ENCODE measurements at places on chromosomes 2 and 18.

GRCh38 chr2:62806231-62806630 lies 100.7 kb downstream of the EHBP1 start:
- DNase-seq = no peak

DNA sequence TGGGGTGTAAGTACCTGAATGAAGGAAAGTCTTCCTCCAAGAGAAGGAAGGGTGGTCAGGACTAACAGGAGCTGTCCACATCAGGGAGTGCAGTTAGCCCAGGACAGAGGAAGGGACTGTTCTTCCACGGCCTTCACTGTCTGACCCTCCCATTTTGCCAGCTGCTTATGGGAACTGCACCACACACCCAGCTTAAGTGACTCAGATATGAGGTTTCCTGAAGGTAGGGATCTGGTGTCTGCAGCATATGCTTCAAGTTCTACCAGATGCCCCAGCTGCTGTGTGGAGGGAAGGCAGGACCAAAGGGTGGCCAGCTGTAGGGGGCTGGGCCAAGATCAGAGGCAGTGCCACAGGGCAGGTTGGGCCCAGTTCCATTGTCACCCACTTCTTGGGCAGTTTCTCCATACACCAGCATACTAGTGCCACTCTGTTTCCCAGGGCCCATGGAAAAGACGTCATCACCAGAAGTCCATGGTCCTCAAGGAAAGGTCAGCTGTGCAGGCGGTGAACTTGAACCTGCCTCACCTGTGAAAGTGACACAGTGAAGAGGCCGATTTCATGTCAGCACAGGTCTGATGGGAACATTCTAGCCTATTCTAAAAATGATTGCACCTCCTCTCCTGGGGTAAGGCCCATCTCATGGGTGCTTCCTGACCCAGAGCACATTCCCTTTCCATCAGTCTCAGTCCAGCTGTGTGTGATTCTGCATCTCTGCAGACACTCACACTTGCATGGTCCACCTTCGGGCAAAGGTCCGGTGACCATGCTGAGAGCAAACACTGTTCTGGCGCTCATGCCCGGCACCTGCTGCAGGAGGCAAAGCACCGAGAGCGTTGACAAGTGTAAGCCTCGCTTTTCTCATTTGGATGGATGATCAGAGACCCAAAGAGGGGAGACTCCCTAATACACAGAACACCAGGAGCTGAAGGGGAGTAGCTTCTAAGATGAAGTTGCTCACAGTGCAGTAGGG lies 68.0 kb downstream of the ACAA2 start:
- DNase-seq = no peak

GRCh38 chr2:173164396-173164795 lies 88.8 kb downstream of the MAP3K20 start:
- DNase-seq = no peak

GRCh38 chr2:119364798-119365197 lies 1.8 kb downstream of the C2orf76 start:
- DNase-seq = no peak

GRCh38 chr18:650428-650858 lies 7.0 kb upstream of the TYMS start:
- no peak for DNase-seq

DNA sequence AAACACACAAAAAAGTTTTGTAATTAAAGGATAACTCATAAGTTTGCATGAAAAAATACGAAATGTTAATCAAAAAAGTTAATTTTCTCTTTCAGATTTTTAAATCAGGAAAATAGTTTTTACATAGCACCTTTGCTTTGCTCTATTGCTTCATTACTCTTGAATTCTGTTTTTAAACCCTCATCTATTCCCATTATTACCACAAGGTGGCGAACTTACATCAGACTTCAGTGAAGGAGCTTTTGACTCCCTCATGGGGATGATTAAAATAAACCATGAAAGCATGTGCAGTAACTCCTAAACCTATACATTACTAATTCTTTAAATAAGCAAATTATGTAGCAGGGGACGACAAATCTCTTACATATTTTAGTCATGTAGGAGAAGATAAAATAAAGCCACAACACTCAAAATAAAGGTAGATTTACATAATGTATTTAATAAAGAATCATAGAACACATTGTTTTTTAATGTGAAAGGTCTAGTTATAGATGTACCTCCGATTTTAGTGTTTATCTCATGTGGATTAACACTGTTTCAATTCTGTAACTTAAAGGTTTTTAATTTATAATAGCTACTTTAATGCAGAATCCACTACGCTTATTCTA lies 105.2 kb downstream of the NETO1 start:
- no peak for DNase-seq

GRCh38 chr2:167504695-167505094 lies 616.4 kb downstream of the XIRP2 start:
- no peak for DNase-seq

DNA sequence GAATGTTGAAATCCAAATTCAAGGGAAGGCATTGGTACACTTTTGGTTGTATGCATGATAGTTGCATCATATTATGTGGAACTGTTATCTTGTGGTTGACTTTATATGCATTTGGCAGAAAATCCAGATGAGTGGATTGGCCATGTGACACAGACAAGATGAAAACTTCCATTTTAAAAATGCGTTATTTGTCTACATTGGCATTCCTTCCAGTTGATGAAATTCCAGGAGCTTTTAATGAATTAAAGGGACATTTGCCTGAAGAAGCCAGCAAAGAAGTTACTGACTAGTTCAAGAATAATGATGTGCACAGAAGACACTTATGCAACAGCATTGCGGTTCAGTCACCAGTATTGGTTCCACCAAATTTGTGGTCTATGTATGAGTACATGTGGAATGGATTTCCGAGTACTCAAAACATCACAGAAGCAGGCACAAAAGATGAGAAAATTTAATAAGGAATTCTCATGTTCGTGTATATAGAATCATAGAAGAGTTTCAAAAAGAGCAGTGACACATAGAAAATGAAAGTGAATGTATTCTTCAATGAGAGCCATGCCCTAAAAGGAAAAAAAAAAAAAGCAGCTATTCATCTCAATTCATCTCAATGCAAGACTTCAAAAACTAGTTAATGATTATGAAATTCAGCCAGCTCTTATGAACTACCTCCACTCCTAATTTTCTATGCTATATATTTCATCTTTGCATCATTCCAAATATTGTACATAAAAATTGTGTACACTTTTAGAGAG lies 232.1 kb downstream of the RBM43 start:
- DNase-seq = no peak

GRCh38 chr2:70714141-70714905 lies 53.7 kb downstream of the ADD2 start:
- DNase-seq = no peak

DNA sequence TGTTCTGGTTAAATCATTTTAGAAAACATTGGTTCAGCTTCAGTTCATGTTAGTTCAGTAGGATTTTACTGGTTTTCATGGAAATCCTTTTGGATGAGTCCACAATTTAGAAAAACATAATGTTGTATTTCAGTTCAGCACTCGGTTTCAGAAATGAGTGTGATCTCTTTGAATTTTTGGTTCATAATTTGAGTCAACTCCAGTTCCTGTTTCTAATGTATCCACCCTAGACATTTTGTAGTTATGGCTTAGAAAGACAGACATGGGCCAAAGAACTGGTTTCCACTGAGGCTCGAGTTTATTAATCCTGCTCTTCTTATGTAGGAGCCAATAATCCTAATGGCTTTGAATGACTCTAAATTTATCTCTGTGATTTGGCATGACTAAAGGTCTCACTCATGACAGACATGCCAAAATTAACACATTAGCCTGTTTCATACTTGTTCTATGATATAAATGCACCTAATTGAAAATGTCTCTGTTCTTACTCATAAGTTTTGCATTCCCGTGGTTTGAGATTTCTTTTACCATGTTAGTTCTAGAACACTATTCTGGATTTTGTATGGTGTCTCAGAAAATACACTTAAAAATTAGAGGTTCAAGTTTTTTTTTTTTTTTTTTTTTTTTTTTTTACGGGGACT lies 82.3 kb upstream of the SPRED2 start:
- DNase-seq = no peak

GRCh38 chr2:197205585-197206215 lies 104.9 kb downstream of the ANKRD44 start:
- no peak for DNase-seq

DNA sequence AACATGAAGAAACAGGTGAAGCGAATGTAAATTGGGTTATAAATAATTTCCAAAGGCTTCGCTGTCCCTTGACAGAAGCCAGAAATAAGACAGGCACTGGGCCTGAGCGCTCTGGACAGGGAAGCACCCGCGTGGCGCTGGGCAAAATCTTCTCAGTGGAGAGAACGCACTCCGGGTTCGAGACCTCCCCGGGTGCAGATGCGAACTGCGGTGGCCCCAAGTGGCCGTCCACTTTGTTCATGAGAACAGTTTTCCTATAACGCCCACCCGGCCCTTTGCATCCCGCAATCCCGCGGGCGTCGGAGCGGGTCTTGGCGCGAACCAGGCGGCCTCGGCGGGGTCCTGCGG lies 651 bp upstream of the DPYSL5 start:
- DNase-seq = no peak

- DNase-seq = no peak
Measured at GRCh38 chr2:174752403-174753037, 11.8 kb downstream of the CHRNA1 start.

- no peak for DNase-seq
Measured at GRCh38 chr2:233980955-233981561, 63.9 kb downstream of the TRPM8 start.

DNA sequence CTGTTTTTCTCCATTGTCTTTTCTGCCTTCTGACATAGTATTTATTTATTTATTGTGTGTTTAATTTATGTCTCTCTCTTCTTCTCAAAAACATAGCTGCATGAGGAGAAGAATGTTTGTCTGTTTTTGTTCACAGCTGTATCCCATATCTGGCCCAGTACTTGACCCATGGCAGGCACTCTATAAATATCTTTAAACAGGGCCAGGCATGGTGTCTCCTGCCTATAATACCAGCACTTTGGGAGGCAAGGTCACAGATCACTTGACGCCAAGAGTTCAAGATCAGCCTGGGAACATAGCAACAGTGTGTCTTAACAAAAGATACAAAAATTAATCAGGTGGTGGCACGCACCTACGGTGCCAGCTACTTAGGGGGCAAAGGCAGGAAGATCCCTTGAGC lies 361.3 kb upstream of the KLHL29 start:
- DNase-seq = no peak

Data from stimulated activated CD8-positive, alpha-beta memory T cell treated with anti-CD3 and anti-CD28 coated beads, Interleukin-15, amount 100 ng/mL, for 24 hours (primary cell).